Forelimb muscle (tissue), 1 donor: ENCODE measurements at places on chromosomes 5 and 9. TPM values are rescaled to one million over a fixed set of nuclear protein-coding genes. Genes with fewer than 3 reads are reported as not detected.

- no peak for DNase-seq
Measured at GRCh38 chr5:105917189-105917588, 1753.5 kb downstream of the EFNA5 start.

The TMEM215 gene
- polyA plus RNA-seq = 0.54 TPM

GRCh38 chr5:74441616-74442015, 198.9 kb downstream of the ENC1 start:
- DNase-seq = no peak

- no peak for DNase-seq
Measured at GRCh38 chr5:105033637-105034400, 1471.2 kb upstream of the NUDT12 start.

DNA sequence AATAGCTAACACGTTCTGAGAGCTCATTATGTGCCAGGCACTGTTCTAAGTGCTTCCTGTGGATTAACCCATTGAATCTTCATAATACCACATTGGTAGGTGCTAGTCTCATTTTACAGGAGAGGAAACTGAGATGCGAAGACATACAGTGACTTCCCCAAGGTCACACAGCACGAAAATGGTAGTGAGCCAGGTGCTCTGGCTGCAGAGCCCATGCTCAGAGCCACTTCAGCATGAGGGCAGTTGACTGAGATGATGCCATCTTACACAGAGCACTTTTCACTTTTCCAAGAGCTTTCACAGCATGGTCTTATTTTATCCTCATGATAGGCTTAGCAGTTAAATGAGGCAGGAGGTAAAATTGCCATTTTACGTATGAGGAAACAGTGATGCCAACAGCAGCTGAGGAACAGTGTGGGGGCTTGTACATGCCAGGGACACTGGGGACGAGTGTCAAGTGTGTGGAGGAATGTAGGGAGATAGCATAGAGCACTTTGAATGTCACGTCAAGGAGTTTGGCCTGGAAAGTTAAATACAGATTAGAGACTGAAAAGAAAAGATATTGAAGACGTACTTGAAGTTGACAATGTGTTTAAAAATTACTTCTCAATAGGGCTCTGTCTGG, 180.0 kb downstream of the KIF4B start:
- no peak for DNase-seq
